ENCODE measurements at places on chromosomes 6 and 20. TPM values are rescaled to one million over a fixed set of nuclear protein-coding genes. Genes with fewer than 3 reads are reported as not detected.

RNF144B gene
- 5.5 TPM for total RNA-seq

LY6G6C gene
- not detected for total RNA-seq

LY86 gene
- total RNA-seq, result not detected

DNA sequence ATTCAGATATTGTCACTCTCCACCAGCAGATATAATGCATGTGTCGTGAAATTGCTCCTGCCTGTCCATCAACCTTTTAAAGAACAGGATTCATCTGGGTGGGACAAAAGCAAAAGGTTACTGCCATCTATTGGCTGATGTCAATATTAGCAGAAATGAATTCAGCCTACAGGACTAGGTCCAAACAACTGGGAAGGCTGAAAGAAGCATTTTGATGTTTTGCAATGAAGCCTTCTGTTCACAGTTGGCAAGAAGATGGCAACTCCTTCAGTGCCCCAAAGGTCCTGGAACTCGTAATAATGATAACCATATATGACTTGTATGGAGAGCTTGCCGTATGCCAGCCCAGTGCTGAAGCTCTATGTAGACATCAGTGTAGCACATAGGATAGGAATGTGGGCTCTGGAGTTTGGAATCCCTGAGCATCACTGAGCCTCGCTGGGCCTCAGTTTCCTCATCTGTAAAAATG, 7.5 kb downstream of the BCAS1 start:
- H3K4me1 ChIP-seq, result peaks cover 6% of the 10 kb centered on the region
- no peaks in the 10 kb centered on the region for H3K36me3 ChIP-seq
- H3K27ac ChIP-seq, result no peak overlapping the region
- no peaks in the 10 kb centered on the region for H3K27me3 ChIP-seq
- DNase-seq, result no peak
- H3K4me3 ChIP-seq, result no peak overlapping the region

- no peaks in the 10 kb centered on the region for H3K36me3 ChIP-seq
- no peak overlapping the region for H3K4me3 ChIP-seq
- no peak for DNase-seq
- H3K4me1 ChIP-seq, result no peaks in the 10 kb centered on the region
- no peak overlapping the region for H3K27ac ChIP-seq
- H3K27me3 ChIP-seq, result no peaks in the 10 kb centered on the region
Observed at GRCh38 chr20:9985281-9985680, 49.5 kb upstream of the ANKEF1 start.
